ENCODE measurements at places on chromosomes 4 and X.

DNA sequence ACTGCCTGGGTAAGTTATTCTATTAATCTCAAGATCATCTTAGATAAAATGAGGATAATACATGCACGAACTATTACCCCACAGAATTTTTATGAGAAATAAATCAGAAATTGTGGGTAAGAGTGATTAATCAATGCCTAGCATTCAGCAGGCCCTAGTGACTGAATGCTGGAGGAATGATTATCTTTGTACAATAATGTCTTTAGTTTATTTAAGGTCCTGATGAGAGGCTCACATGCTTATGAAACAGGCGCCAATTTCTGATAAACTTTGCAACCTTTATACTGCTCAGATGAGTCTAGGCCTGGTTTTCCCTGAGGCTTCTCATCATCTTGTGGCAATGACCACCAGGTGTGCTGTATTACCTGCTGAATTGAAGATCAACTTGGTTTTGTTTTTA, 27.8 kb upstream of the BMP2K start:
- no peak for DNase-seq

DNA sequence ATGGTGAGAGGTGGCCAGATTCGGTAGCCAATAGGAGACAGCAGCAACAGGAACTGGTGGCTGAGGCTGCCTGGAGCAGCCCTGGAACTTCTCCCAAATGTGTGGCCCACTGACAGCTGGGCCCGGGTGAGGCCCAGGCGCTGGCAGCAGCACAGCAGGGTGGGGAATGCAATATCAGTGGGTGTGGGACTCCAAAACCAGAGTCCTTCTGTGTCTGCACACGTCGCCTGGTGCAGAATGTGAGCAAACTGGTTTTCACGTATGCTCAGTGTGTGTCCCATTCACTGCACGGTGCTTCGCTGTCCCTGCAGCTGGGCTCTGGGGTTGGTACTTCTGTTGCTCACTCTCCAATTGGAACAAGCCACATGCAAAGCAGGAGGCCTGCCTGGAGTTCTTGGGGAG, 14.4 kb upstream of the CENPU start:
- no peak for DNase-seq

DNA sequence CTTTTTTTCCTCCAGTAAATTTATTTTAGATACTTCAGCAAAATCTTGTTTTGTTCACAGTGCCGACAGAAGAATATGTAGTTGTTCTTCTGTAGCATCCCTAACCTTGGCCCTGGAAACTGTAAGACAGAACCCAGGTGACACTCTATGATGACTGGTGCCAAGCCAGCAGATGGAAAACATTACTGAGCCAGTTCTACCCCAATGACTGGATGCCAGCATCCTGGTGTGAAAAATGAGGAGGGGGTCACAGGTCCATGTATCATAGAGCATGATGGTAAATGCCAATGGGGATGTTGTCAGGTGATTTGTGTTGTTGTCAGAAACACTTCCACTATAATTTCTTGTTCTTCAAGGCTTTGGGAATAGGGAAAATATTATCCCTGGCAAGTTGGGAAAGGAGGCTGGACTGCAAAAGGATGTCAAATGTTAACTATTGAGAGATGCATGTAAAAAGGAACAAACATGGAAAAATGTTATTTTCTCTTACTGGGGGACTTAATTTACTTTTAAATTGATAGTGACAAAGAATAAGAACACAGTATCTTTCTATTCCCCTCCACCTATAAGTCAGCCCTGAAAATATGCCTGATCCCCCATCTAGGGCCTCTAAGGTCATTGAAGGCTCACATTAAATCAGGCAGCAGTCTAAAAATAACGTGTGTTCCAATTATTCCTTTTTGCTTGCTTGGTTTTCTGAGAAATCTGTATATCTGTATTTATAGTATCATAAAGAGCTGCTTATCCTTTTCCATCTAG, 159.8 kb downstream of the RASL11B start:
- DNase-seq, result no peak

DNA sequence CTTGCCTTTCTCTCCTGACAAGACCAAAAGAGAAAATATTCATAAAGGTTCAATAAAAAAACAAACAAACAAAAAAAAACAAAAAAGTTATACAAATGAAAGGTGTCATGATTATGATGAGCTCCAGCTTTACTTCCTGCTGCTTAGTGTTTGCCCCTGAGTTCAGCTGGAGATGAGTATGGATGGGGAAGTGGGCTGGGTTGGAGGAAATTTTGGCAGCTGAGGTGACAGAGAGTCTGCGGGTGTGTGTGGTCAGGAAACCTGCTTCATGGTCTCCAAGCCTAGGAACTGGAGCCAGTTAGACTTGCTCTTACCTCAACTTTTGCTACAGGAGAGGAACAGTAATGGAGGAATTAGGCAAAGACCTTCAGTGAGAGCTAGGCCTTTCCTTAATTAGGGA, 4.3 kb upstream of the CYSLTR1 start:
- no peak for DNase-seq

- DNase-seq, result no peak
These were observed 92.8 kb upstream of the TMEM47 start for GRCh38 chrX:34749896-34750295.

DNA sequence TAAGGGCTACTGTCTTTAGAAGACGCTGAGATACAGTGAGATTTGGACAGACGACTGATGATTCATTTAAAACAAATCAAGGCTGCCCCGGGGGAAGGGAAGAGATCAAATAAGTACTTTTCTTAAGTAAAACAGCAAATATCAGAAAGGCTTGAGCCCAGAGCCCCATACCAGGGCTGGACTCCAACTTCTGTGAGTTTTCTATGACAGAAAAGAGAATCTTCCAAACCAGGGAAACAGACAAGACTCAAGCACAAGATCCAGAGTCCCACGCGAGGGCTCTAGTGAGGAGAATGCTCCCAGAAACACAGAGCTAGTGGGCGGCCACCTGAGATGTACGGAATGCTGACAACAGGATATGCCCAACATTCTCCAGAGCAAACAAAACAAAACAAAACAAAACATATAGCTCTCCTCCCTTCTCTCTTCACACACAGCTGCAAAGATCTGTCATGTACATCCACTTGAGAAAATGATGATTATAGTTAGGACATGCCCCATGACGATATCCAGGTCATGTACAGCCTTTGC, 13.1 kb downstream of the ACSL1 start:
- no peak for DNase-seq

GRCh38 chrX:56498756-56499155, 64.7 kb upstream of the UBQLN2 start:
- DNase-seq, result no peak

DNA sequence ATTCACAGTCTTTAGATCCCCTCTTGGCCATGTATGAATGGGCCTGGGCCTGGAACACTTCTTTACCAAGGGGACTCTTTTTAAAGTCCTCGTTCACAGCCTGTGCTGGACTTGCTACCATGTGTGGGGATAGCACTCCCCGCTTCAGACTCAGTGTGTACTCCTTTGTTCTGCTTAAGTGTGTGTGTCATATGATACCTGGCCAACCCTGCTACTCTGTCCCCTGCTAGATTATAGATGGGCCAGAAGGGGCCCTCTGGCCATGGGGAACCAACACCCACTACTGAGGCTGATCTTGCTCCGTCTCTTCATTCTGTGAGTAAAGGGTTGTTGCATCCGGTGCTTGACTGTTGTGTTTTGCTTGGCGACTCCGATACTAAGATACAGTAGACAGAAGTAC, 8.0 kb downstream of the CCDC110 start:
- DNase-seq, result no peak

- DNase-seq, result no peak
These were observed 189.1 kb upstream of the ADGRL3 start for GRCh38 chr4:61011051-61011450.

GRCh38 chr4:114027596-114027995, 48.1 kb upstream of the ARSJ start:
- DNase-seq, result no peak

DNA sequence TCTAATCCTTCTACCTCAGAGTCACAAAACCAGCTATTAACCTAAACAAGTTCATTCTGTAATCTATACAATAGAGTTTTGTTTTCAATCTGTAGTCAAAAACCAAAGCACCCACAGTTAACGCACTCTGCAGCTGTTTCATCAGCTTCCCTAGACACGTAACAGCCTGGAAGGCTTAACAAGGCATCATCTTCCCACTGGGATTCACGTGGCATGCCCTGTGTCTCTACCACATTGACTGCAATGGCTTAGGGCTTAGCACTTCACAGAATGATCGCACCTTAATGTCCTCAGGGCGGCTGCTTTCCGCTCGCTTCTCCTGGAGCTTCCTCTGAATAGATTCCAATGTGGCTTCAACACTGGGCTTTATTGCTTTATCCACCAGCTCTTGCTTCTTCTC, 49.7 kb upstream of the NAP1L5 start:
- DNase-seq, result no peak

- no peak for DNase-seq
These were observed 466.6 kb downstream of the INPP4B start for GRCh38 chr4:142379277-142380051.

DNA sequence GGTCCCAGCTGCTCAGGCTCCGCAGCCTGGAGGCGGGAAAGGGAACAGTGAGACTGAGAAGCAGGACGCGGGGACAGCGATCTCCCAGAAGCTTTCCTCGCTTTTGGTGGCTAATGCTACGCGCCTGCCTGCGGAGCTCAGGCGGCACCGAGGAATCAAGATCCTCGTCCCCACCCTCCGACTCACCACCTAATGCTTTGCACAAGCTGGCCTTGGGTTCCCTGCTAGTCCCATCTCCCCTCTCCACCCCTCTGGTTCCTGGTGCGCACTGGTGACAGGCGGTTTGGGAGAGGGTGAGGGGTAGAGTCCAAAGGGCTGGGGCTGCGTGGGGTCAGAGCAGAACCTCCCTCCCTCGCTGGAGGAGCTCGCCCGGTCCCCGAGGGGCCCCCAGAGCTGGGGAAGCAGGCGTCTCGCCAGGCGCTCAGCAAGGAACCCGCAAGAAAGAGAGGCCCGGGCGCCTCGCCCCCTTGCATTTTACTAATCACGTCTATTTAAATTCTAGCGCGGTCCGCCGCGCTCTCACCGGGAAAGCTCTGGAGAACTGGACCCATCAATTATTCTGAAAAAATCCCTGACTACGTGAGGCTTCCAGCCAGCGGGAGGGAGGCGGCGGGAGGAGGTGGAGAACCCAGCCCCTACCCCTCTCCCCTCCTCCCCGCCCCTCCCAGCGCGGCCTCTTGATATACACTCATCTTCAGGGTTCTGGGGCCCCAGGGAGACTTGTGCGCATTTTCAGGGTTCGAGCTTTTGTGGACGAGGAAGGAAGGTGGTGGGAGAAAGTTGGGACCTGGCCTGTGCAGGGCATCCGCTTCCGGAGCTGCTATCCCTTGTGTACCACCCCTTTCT, 9.1 kb downstream of the POU4F2 start:
- no peak for DNase-seq

GRCh38 chr4:153261914-153262313, 57.7 kb downstream of the TRIM2 start:
- DNase-seq, result no peak

GRCh38 chr4:14452764-14453163, 549.5 kb upstream of the CPEB2 start:
- no peak for DNase-seq

Data from SHP77 (cell line).